Activated T-cell treated with anti-CD3 and anti-CD28 coated beads, Interleukin-2, amount 50 U/mL, for 72 hours (primary cell): ENCODE measurements at places on chromosomes 3 and 15. TPM values are rescaled to one million over a fixed set of nuclear protein-coding genes. Genes with fewer than 3 reads are reported as not detected.
A peak's percentile ranks its signal among the peaks of the same experiment; 100 is the strongest.

DNA sequence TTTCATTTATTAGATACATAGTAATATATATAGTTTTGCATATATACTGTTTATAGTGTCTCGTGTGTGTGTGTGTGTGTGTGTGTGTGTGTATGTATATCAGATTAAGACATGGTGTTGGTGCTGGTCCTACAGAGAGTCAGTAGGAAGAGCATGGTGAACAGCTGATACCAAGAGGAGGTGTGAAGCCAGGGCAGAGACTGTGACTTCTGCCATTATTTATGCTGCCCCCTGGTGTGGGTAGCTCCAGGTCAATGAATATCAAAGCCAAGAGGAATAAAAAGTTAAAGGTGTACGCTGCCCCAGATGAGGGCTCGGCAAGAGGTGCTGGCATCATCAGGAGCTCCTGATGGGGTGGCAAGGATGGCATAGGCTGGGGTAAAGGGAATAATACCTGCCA, 299.5 kb upstream of the RASGRP1 start:
- H3K27ac ChIP-seq: no peak overlapping the region
- H3K27me3 ChIP-seq: peaks cover 14% of the 10 kb centered on the region
- H3K36me3 ChIP-seq: no peaks in the 10 kb centered on the region
- H3K4me1 ChIP-seq: no peaks in the 10 kb centered on the region
- DNase-seq: no peak
- no peak overlapping the region for H3K4me3 ChIP-seq

DNA sequence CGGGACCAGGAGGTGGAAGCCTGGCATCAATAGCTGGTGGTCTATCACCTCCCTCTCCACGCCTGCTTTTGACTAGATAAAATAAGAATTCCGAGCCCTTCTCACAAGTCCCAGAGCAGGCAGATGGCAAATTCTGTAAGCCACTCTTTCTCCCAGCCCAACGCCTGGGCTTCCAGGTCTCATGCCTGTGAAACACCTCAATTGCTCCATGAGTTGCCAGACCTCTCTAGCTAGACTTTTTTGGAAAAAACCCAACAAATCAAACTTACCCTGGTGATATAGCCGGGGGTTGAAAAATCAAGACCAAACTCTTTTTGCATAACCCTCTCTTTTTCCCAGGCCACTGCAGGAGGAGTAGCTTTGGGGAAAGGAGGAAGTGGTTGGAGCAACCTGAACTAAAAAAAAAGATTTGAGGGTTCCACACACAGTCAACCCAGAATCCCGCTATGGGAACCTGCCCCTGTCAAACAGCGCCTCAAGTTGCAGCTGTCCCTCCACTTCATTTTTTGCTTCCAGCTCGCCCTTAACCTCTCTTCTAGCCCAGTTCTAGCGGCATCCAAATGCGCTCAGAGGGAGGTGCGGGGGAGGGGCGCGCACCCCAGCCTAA, 7.0 kb downstream of the BHLHE40 start:
- H3K4me1 ChIP-seq: peaks cover 65% of the 10 kb centered on the region
- H3K27me3 ChIP-seq: no peaks in the 10 kb centered on the region
- peaks cover 35% of the 10 kb centered on the region for H3K36me3 ChIP-seq
- H3K4me3 ChIP-seq: peak overlapping the region; percentile 95
- no peak for DNase-seq

DNA sequence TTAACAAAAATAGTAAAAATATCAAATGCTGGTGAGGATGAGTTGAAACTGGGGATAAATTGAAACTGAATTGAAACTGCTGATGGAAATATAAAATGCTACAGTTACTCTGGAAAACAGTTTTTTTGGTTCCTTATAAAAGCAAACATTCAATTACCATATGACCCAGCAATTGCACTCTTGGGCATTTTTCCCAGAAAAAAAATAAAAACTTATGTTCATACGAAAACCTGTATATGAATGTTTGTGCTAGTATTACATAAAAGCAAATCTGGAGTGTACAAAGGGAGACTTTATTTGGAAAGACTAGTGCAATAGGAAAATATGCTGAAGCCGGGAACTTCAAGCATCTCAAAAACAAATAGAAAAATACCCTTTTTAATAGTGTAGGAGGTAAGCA, 857.9 kb upstream of the CADM2 start:
- H3K36me3 ChIP-seq: no peaks in the 10 kb centered on the region
- H3K4me3 ChIP-seq: no peak overlapping the region
- H3K27me3 ChIP-seq: no peaks in the 10 kb centered on the region
- no peaks in the 10 kb centered on the region for H3K4me1 ChIP-seq
- DNase-seq: no peak
- no peak overlapping the region for H3K27ac ChIP-seq

The IREB2 gene
- 72.2 TPM for total RNA-seq

- peak overlapping the region; percentile 88 for H3K27ac ChIP-seq
- H3K4me3 ChIP-seq: no peak overlapping the region
- peaks cover 22% of the 10 kb centered on the region for H3K4me1 ChIP-seq
- peaks cover 3% of the 10 kb centered on the region for H3K36me3 ChIP-seq
- H3K27me3 ChIP-seq: no peaks in the 10 kb centered on the region
These were observed 60.5 kb downstream of the TOP2B start for GRCh38 chr3:25604107-25604805.

DNA sequence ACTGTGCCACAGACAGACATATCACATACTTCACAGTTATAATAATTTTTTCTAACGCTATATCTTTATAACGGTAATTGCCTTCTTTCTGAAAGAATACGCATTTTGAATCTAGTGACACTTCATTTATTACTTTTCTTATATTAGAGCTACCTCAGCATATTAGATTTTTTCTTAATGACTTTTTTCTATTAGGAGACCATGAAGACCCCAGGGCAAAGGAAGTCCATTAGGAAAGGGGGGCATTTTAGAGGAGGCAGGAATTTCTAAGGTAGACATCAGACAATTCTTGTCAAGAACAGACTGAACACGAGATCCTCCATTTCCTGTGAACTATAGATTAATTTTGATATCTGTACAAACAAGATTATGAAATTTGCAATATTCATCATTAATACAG, 90.5 kb upstream of the NSMCE3 start:
- no peak overlapping the region for H3K4me3 ChIP-seq
- H3K4me1 ChIP-seq: no peaks in the 10 kb centered on the region
- no peak for DNase-seq
- H3K27ac ChIP-seq: no peak overlapping the region

DNA sequence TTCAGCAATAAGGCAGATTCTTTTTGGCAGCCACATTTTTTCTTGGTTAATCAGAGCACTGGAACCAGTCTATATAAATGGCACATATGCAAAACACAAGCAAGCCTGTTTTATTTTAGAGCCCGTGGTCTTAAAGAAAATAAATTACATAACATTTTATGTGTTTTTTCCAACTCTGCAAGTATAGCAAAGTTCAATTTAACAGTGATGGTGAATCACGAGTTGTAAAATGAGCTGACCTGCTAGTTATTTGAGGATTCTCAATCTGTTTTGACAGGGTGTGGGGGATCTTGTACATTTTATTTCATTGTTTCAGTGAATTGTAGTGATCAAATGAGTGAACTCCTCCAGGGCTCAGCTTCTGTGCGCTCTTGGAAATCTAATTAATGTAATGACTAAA, 2.7 kb downstream of the ARHGEF26 start:
- no peak overlapping the region for H3K27ac ChIP-seq
- H3K36me3 ChIP-seq: no peaks in the 10 kb centered on the region
- H3K4me3 ChIP-seq: no peak overlapping the region
- no peak for DNase-seq
- peaks cover 23% of the 10 kb centered on the region for H3K4me1 ChIP-seq

The ERICH6 gene
- total RNA-seq: 0.19 TPM

DNA sequence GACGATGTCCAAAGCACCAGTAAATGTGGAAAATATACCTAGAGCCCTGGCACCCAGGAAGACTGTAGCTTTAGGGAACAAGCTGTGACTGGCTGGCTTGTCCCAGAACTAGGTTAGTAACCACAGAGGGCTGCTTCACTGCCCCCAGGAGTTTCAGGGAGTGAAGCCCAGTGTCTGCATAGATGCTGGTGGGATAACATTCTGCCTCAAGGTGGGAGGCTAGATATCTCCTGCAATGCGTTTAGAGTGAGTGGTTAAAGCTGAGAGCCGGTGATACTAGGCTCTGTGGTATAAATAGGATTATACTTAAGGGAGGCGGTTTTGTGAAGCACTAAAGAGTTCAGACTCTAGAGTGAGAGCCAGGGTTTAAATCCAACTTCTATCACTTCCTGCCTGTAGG, 11.7 kb upstream of the CP start:
- no peaks in the 10 kb centered on the region for H3K4me1 ChIP-seq
- no peaks in the 10 kb centered on the region for H3K36me3 ChIP-seq
- peaks cover 28% of the 10 kb centered on the region for H3K27me3 ChIP-seq
- no peak overlapping the region for H3K27ac ChIP-seq

The GOLGA8H gene
- 0.46 TPM for total RNA-seq

The FGD5 gene
- not detected for total RNA-seq

The NAA80 gene
- total RNA-seq: 20.0 TPM

The KBTBD8 gene
- total RNA-seq: 14.7 TPM

DNA sequence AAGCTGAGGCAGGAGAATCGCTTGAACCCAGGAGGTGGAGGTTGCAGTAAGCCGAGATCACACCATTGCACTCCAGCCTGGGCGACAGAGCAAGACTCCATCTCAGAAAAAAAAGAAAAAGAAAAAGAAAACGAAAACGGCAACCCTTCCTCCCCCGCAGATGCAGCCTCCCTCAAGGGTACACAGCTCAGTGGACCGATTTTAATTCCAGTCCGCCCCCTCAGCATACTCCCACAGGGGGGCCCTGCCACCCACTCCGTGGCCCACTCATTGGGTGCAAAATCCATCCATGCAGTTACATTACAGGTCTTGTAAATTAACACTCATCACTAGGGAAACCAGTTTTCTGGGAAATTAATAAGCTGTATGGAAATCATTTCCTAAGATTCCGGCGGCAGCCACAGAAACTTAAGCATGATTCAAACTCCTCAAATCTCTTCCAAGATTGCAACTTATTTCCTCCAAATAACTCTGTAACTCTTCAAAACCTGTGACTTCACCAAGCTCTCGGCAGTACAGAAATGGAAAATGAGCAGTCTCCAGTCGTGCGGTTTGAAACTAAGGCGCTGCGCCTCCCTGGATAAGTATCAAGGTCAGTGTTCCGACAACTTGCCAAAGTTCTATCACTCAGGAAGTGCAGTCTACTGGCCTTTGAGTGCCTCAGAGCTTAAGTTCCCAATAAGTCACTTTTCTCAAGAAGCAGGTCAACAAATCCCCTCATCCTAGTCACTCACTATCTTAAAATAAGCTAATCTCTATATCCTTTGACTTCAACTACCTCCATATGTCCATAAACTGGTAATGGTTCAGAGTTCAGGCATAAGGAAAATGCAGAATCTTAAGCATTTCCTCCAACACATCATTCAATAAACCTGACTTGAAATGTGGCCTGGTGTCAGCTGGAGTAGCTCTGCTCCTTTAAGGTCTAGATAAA, 24.7 kb upstream of the KLHL6 start:
- peaks cover 8% of the 10 kb centered on the region for H3K27me3 ChIP-seq
- DNase-seq: no peak

The LNP1 gene
- 3.2 TPM for total RNA-seq

GRCh38 chr3:39150148-39150802, 3.1 kb downstream of the CSRNP1 start:
- peaks cover 39% of the 10 kb centered on the region for H3K36me3 ChIP-seq
- H3K4me1 ChIP-seq: peaks cover 79% of the 10 kb centered on the region
- no peaks in the 10 kb centered on the region for H3K27me3 ChIP-seq
- no peak for DNase-seq
- peak overlapping the region; percentile 93 for H3K4me3 ChIP-seq
- peak overlapping the region; percentile 97 for H3K27ac ChIP-seq

DNA sequence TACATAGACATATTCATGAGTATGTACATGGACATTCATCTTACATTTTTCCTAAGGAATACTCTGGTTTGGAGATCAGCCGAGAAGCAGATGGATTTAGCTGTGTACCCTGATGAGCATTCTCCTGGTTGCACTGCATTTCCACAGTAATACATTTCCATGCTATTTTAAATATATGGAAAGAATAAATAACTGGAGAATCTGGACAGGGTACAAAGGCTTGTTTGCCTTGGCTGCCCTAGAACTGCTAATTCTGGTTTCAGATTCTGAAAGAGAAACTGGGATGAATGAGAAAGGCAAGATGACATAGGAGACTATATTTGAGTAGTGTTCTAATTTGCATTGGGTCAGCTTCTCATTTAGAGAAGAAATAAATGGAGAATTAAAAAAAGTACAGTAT, 190.8 kb upstream of the FAM3D start:
- peaks cover 6% of the 10 kb centered on the region for H3K27me3 ChIP-seq
- H3K27ac ChIP-seq: no peak overlapping the region
- H3K4me1 ChIP-seq: no peaks in the 10 kb centered on the region
- no peaks in the 10 kb centered on the region for H3K36me3 ChIP-seq
- DNase-seq: no peak

- H3K27me3 ChIP-seq: peaks cover 37% of the 10 kb centered on the region
- no peak for DNase-seq
- peaks cover 2% of the 10 kb centered on the region for H3K36me3 ChIP-seq
- H3K4me1 ChIP-seq: no peaks in the 10 kb centered on the region
- H3K4me3 ChIP-seq: no peak overlapping the region
- no peak overlapping the region for H3K27ac ChIP-seq
These were observed 224.2 kb downstream of the MINAR1 start for GRCh38 chr15:79656151-79657000.

The IL17RC gene
- 0.41 TPM for total RNA-seq

DNA sequence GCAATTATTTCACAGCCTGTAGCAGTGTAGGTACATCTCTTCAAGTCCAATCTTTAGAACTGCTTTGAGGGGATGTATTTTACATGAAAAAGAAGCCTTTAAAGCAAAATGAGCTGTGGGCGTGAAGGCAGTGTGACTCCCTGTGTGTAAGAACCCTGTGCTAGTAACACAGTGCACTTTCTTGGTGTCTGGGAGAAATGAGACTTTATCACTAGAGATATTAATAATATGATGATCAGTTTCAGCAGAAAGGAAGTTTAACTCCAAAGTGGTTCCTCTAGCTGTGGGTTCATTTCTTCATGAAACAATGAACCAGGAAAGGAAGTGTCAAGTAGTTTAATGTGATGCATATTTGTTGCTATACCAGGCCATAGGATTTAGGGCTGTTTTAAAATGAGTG, 41.5 kb downstream of the SLCO3A1 start:
- peaks cover 6% of the 10 kb centered on the region for H3K4me1 ChIP-seq
- H3K27ac ChIP-seq: no peak overlapping the region
- peaks cover 2% of the 10 kb centered on the region for H3K36me3 ChIP-seq
- H3K4me3 ChIP-seq: no peak overlapping the region
- H3K27me3 ChIP-seq: no peaks in the 10 kb centered on the region

The GRM7 gene
- not detected for total RNA-seq

- no peaks in the 10 kb centered on the region for H3K27me3 ChIP-seq
- peak overlapping the region; percentile 62 for H3K4me3 ChIP-seq
- H3K4me1 ChIP-seq: peaks cover 66% of the 10 kb centered on the region
- peak overlapping the region; percentile 77 for H3K27ac ChIP-seq
- DNase-seq: peak; percentile 72
- peaks cover 11% of the 10 kb centered on the region for H3K36me3 ChIP-seq
These were observed 346.2 kb upstream of the CBLB start for GRCh38 chr3:106215047-106215446.

The ROBO2 gene
- total RNA-seq: not detected

- no peak overlapping the region for H3K4me3 ChIP-seq
- no peaks in the 10 kb centered on the region for H3K4me1 ChIP-seq
- no peak for DNase-seq
These were observed 60.5 kb downstream of the ADAMTS17 start for GRCh38 chr15:100281096-100281917.

- H3K4me1 ChIP-seq: no peaks in the 10 kb centered on the region
- H3K27me3 ChIP-seq: peaks cover 30% of the 10 kb centered on the region
- no peak overlapping the region for H3K4me3 ChIP-seq
- H3K27ac ChIP-seq: no peak overlapping the region
- H3K36me3 ChIP-seq: no peaks in the 10 kb centered on the region
- no peak for DNase-seq
These were observed 21.6 kb downstream of the RPL22L1 start for GRCh38 chr3:170848292-170848917.
